IMR-90 (cell line): ENCODE measurements at places on chromosomes 13 and 19. TPM values are rescaled to one million over a fixed set of nuclear protein-coding genes. Genes with fewer than 3 reads are reported as not detected.

The AXL gene
- 444 and 466 TPM in 2 replicates for total RNA-seq

The GRIK5 gene
- total RNA-seq: not detected in 2 replicates

GRCh38 chr13:31923134-31923763 lies 108.3 kb upstream of the FRY start:
- DNase-seq: no peak

The OLFM2 gene
- total RNA-seq: 2.2 and 2.7 TPM in 2 replicates

The ZNF358 gene
- total RNA-seq: 5.4 and 9.2 TPM in 2 replicates

- DNase-seq: no peak
Measured at GRCh38 chr13:28620011-28620830, 38.7 kb upstream of the POMP start.

GRCh38 chr19:3816566-3817218 lies 30.5 kb upstream of the MATK start:
- DNase-seq: no peak

The THSD1 gene
- total RNA-seq: 14.7 and 19.0 TPM in 2 replicates

DNA sequence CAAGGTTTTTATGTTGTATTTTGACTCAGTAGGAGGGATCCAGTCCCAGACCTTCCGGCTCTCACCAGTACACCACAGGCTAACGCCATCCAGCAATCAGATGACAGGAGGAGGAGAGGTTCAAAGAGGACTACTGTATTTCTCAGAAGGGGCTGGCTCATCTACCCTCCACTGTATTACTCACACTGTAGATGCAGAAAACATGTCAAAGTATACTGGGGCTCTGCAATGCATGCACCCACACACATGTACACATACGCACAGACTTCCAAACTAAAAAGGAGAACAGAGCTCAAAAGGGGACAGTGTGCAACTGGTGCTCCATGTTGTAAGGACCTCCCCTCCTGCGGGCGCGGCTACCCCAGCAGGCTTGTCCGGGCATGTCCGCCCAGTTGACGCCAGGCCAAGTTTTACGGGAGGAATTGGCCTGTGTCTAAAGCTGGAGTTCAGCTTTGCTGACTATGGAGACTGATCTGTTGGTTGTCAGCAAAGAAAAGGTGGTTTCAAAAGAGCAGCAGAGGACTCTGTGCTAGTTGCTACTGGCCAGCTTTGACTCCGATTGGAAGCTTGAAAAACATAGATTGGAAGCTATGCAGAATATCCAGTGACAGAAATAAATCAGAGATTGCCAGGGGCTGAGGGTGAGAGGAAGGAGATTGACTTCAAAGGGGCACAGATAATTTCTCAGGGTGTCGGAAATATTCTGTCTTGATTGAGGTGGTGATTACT lies 314.2 kb downstream of the DLEU7 start:
- DNase-seq: peak; percentile 89

DNA sequence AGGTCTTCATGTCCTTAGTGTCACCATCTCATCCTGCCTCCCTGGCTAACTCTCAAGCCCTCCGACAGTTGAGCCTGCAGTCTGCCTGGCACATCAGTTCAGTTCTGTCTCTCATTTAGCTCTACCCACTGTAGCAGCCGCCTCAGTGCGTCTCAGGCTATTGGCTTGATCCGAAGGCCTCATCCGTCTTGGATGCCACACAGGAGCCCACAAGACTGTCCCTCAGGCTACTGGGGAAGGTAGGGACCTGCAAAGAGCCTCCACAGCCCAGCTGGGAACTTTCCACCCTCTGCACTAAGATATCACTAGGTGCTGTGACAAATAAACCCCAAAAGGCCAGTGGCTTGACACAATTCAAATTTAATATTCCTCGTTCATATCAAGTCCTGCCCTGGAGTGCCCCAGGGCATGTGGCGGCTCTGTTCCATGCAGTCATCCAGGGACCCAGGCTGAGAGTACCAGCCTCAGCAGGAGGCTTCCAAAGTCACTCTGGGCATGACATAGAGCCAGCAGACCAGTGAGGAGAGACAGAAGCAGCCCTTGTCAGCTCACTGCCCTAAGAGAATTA lies 5.7 kb downstream of the VSTM2B start:
- DNase-seq: no peak

DNA sequence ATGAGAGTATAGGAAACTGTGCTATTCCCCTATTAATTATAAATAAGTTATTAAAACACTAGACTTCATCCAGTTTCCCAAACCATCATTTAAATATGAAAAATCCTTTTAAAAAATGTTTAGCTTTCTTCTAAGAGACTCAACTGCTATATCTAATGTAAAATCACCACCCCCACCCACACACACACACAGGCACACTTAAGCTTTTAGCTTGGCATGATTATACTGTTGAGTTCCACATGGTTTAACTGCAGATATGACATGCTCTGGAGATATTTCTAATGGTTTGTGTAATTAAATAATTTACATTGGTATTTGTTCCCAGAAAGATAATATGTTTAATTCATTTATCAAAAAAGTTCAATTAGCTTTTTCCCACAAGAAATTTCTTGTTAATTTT lies 1700.1 kb upstream of the SLC10A2 start:
- DNase-seq: no peak

DNA sequence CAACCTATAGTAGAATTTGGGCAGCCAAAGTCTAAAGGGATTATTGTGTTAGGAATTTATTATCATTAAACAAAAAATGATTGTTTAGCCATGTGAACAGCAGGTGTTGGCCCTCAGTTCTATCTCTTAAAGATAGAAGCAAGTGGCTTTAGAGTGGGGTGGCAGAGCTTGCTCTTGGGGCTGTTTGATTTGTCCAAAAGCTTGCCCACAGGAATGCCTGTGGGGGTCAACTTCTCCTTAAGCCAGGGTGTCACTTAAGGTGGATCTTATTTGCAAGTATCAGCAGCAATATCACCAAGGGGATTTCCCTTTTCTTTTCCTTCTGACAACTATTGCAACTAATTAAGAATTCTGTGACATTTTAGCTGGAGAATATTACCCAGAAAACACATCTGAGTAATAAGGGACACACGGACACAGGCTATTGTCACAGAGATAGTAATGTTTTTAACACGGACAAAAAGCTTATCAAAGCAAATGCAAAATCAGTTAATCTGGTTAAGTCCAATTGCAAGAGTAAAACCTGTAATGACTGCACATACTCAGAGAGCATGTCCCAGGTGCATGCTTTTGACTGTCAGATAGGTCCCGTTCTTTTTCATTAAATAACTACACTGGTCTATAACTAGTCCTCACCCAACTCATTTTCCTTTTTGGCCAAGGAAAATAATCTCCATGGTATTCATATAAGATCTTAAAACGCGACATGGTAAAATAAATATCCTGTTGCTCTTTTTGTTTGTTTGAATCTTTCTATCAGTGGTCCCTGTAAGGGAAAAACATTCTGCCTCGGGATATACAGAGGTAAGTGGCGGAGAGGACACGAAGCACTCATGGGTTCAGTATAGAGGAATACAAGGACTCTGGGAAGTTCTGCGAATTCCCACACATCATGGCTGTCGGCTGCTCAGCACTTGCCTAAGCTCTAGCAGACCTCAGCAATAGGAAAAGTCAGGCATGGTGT lies 172.1 kb upstream of the RFC3 start:
- no peak for DNase-seq

- no peak for DNase-seq
Measured at GRCh38 chr13:112061367-112062061, 5.4 kb upstream of the SOX1 start.

DNA sequence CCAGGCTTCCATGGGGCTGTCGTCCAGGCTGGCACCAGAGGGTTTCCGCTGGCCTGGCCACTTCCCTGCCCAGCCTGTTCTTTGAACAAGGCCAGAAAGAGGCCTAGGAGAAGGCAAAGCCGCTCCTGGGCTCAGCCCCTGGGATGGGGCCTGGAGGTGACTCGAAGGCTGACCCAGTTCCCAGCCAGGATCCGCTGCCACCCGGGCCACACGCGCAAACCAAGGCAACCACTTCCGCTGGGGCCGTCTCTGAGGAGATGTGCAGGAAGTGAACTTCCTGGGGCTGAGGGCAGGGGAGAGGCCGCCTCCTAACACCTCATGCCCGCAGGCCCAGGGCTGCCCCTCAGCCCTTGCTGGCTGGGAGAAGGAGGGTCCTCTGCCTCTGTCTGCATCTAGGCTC lies 15.2 kb downstream of the PLEKHF1 start:
- DNase-seq: no peak

GRCh38 chr19:39099341-39099740 lies 15.2 kb downstream of the ACP7 start:
- no peak for DNase-seq

GRCh38 chr13:37306778-37307544 lies 201.5 kb upstream of the CSNK1A1L start:
- DNase-seq: peak; percentile 98

DNA sequence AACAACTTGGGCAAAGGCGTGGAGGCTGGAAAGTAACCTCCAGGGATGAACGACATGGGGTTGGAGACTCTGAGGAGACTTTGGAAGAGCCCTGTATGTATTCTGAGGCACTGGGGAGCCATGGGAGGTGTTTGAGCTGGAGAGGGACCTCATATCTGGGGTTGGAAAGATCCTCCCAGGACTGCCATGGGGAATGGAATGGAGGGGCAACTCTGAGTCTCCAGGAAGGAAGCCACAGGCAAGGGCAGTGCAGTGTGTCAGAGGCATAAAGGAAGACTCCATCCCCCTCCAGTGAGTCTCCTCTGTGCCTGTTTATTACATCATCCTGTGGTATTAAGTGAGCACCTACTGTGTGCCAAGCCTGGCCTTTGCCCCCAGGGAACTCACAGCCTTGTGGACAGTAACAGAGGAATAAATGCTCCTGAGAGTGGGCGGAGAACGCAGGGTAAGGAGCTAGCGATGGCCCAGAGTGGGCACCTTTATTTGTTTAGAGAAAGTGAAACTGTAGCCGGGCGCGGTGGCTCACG lies 7.7 kb downstream of the PEAK3 start:
- DNase-seq: no peak

The APC2 gene
- total RNA-seq: 0.28 and 0.36 TPM in 2 replicates

GRCh38 chr13:104525467-104525866 lies 1459.2 kb upstream of the SLC10A2 start:
- DNase-seq: no peak

GRCh38 chr19:5706876-5707573 lies 12.9 kb downstream of the LONP1 start:
- no peak for DNase-seq

- DNase-seq: no peak
Measured at GRCh38 chr13:25733696-25734435, 317.9 kb downstream of the SHISA2 start.

- DNase-seq: peak; percentile 52
Measured at GRCh38 chr13:40982772-40983171, 36.3 kb downstream of the ELF1 start.

DNA sequence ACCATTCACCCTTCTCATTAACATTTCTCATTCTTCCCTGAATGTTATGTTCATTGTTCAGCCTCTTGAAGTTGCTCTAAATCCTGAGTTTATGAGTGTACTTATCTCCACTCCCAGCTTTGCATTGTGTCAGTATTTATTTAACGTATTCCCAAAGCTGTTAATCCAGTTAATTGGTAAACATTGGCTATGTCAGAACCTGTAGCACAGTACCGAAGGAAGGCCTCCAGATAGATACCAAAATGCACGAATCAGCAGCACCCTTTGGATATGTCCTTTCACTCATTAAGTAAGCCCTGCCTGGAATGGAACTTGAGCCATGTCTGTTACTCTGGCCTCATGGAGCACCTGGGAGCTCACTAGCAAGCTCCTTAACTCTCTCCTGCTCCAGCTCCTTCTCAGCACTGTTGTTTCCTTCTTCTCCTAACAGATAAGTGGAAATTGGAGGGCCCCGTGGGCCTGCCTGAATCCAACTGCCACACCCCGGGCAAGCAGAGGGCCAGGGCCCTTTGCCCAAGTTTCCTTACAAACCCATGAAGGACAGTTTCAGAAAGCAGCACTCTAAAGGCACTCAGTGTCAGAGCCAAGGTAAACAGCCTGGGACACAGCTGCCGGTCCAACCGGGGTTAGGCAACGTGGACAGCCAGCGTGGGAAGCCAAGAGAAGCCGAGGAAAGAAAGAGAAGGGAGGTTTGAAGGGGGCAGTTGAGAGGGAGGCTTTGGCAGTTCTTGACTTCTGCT lies 155.0 kb upstream of the SERP2 start:
- no peak for DNase-seq

DNA sequence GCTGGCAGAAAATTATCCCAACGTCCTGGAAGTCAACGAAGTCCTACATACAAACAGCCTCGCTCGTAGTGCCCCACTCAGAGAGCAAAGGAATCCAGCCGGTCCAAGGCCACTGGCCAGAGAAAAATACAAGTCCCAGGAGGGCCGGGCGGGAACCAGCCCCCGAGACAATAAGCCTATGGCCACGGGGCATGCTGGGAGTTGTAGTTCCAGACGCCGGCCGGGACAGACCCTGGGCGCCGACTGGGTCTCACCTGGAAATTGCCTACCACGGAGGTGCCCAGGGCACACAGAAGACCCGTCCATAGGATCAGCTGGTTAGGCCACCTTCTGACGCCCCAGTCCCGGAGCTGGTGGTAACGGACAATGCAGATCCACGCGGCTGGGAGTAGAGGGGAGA lies 5.4 kb downstream of the TMEM150B start:
- DNase-seq: peak; percentile 28

The SHISA7 gene
- total RNA-seq: not detected in 2 replicates

DNA sequence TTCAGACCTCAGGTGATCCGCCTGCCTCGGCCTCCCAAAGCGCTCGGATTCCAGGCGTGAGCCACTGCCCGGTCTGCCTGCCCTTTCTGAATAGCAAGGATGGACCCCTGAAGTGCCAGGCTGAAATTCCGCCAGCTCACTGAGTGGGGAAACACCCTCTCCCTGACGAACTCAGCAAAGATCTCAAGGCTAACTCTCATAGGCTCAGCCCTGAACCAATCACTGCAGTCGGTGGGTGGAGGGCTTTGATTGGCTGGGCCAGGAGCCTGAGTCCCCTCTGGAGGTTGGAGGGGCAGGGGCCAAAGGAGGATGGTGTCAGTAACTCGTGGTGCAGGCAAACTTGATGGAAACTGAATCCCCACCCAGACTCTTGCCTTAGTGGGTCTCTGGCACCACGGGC lies 11.2 kb upstream of the COMP start:
- no peak for DNase-seq

The SDHAF1 gene
- total RNA-seq: 4.8 and 5.0 TPM in 2 replicates

The IFNL1 gene
- not detected in 2 replicates for total RNA-seq

The RFPL4A gene
- total RNA-seq: not detected in 2 replicates

DNA sequence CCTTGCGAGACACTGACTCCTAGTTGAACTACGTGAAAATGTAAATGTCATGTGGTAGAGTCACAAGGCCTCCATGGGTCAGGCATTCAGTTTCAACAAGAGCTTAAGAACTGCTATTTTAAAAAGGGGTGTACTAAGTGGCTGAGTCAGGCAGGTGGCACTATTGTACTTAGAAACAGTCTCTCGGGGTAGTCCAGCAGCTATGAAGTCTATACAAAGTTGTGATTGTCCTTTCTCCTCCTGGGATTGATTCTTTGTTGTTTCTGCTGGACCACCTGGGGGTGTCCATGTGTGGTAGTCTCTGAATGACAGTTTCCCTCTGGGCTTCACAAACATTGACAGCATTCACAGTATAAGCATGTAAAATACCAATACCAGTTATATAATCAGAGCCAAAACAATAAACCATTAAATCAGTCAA lies 33.0 kb downstream of the UGGT2 start:
- DNase-seq: peak; percentile 67

DNA sequence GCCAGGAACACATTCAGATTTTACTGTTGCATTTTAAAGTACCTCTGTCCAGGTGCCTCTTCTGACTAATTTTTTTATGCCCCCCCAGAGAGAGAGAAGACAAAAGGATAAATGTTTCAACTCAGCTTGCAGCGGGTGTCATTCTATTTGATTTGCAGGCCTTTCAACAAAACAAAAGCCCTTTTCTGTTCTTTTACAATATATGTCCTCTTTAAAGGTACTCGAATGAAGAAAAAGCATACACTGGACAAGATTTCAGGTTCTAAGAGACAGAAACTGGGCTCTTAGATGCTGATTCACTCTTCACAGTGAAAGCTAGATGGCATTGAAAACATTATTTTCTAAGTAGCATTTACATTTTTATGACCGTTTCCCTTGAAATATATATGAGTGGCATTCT lies 2.9 kb upstream of the FRY start:
- DNase-seq: no peak
